Glomerular endothelial cell (primary cell): ENCODE measurements at places on chromosomes 4 and X. TPM values are rescaled to one million over a fixed set of nuclear protein-coding genes. Genes with fewer than 3 reads are reported as not detected.

The FAM184B gene
- not detected in 2 replicates for total RNA-seq

The SLC10A6 gene
- not detected in 2 replicates for total RNA-seq

The BMX gene
- total RNA-seq, result 3.3 and 24.9 TPM in 2 replicates

The SLC38A5 gene
- total RNA-seq, result 2.6 and 8.3 TPM in 2 replicates

The FAT4 gene
- 17.3 and 30.7 TPM in 2 replicates for total RNA-seq

The ZDHHC15 gene
- total RNA-seq, result not detected in 2 replicates

The STATH gene
- not detected in 2 replicates for total RNA-seq

The ARHGAP4 gene
- total RNA-seq, result 2.9 and 24.2 TPM in 2 replicates

The PCDH10 gene
- total RNA-seq, result 1.3 and 11.2 TPM in 2 replicates

The ATP2B3 gene
- not detected in 2 replicates for total RNA-seq

The PDGFRA gene
- 1.1 and 3.2 TPM in 2 replicates for total RNA-seq

The LIMCH1 gene
- 39.6 and 66.2 TPM in 2 replicates for total RNA-seq

The TEX28 gene
- not detected in 2 replicates for total RNA-seq

The HSFX3 gene
- not detected in 2 replicates for total RNA-seq

The PTTG2 gene
- total RNA-seq, result not detected in 2 replicates

The SPARCL1 gene
- total RNA-seq, result 0.41 TPM in 1 of 2 replicates, not detected in the other

The SULT1B1 gene
- 0.24 and 1.1 TPM in 2 replicates for total RNA-seq

The MAOA gene
- total RNA-seq, result 7.5 and 11.8 TPM in 2 replicates

The STPG2 gene
- not detected in 2 replicates for total RNA-seq

The MAGEC3 gene
- total RNA-seq, result not detected in 2 replicates

The CC2D2A gene
- 21.1 and 23.2 TPM in 2 replicates for total RNA-seq

The CXXC4 gene
- 0.05 and 0.06 TPM in 2 replicates for total RNA-seq

The AFF2 gene
- total RNA-seq, result 0.06 and 0.24 TPM in 2 replicates

The SOWAHB gene
- 0.82 TPM in 1 of 2 replicates, not detected in the other for total RNA-seq

The XG gene
- total RNA-seq, result 0.05 TPM in 1 of 2 replicates, not detected in the other

The VCX gene
- total RNA-seq, result not detected in 2 replicates

The BEX2 gene
- total RNA-seq, result 1.3 and 1.8 TPM in 2 replicates

The UGT2A1 gene
- not detected in 2 replicates for total RNA-seq

The VCX2 gene
- total RNA-seq, result not detected in 2 replicates

The GRPR gene
- 0.23 TPM in 1 of 2 replicates, not detected in the other for total RNA-seq

The TMPRSS11F gene
- total RNA-seq, result not detected in 2 replicates

The DRD5 gene
- total RNA-seq, result not detected in 2 replicates

The TMSB15B gene
- 1.5 and 10.2 TPM in 2 replicates for total RNA-seq

The PRPS2 gene
- 14.0 and 17.6 TPM in 2 replicates for total RNA-seq

The TEX13D gene
- total RNA-seq, result not detected in 2 replicates

The EGF gene
- total RNA-seq, result 0.10 and 0.41 TPM in 2 replicates

The ETDA gene
- total RNA-seq, result not detected in 2 replicates

The HS6ST2 gene
- total RNA-seq, result 0.78 and 0.82 TPM in 2 replicates

The SLC4A4 gene
- 0.58 and 0.76 TPM in 2 replicates for total RNA-seq

The XKRX gene
- total RNA-seq, result 0.23 TPM in 1 of 2 replicates, not detected in the other

The CT45A2 gene
- not detected in 2 replicates for total RNA-seq

The BANK1 gene
- 0.18 and 1.1 TPM in 2 replicates for total RNA-seq

The SNX25 gene
- 17.3 and 17.4 TPM in 2 replicates for total RNA-seq

The UGT2A3 gene
- total RNA-seq, result not detected in 2 replicates

The FAM47A gene
- not detected in 2 replicates for total RNA-seq

The CCNA2 gene
- 13.8 and 24.0 TPM in 2 replicates for total RNA-seq
